Activated naive CD8-positive, alpha-beta T cell treated with anti-CD3 and anti-CD28 coated beads, Interleukin-2, amount 50 U/mL, for 24 hours (primary cell): ENCODE measurements at places on chromosomes 2 and 18.

GRCh38 chr2:28666496-28667184 lies 85.0 kb upstream of the PPP1CB start:
- DNase-seq = no peak
- peaks cover 4% of the 10 kb centered on the region for H3K4me1 ChIP-seq
- H3K36me3 ChIP-seq = peaks cover 1% of the 10 kb centered on the region
- H3K27ac ChIP-seq = no peak overlapping the region
- no peak overlapping the region for H3K4me3 ChIP-seq

GRCh38 chr2:174344716-174345461 lies 10.1 kb downstream of the SP9 start:
- H3K27me3 ChIP-seq = peaks cover 44% of the 10 kb centered on the region
- H3K27ac ChIP-seq = no peak overlapping the region
- no peak for DNase-seq
- H3K36me3 ChIP-seq = peaks cover 14% of the 10 kb centered on the region
- H3K4me1 ChIP-seq = peaks cover 29% of the 10 kb centered on the region

GRCh38 chr2:80364524-80365212 lies 60.1 kb upstream of the LRRTM1 start:
- H3K27ac ChIP-seq = no peak overlapping the region
- no peaks in the 10 kb centered on the region for H3K4me1 ChIP-seq
- H3K27me3 ChIP-seq = no peaks in the 10 kb centered on the region
- H3K36me3 ChIP-seq = no peaks in the 10 kb centered on the region
- no peak for DNase-seq

GRCh38 chr18:45253973-45254708 lies 361.1 kb upstream of the SLC14A2 start:
- H3K27ac ChIP-seq = no peak overlapping the region
- H3K4me1 ChIP-seq = no peaks in the 10 kb centered on the region
- no peaks in the 10 kb centered on the region for H3K36me3 ChIP-seq

GRCh38 chr2:138030459-138030858 lies 66.2 kb downstream of the HNMT start:
- H3K36me3 ChIP-seq = no peaks in the 10 kb centered on the region
- no peak overlapping the region for H3K27ac ChIP-seq
- H3K27me3 ChIP-seq = peaks cover 1% of the 10 kb centered on the region
- no peak for DNase-seq
- H3K4me3 ChIP-seq = no peak overlapping the region
- no peaks in the 10 kb centered on the region for H3K4me1 ChIP-seq

DNA sequence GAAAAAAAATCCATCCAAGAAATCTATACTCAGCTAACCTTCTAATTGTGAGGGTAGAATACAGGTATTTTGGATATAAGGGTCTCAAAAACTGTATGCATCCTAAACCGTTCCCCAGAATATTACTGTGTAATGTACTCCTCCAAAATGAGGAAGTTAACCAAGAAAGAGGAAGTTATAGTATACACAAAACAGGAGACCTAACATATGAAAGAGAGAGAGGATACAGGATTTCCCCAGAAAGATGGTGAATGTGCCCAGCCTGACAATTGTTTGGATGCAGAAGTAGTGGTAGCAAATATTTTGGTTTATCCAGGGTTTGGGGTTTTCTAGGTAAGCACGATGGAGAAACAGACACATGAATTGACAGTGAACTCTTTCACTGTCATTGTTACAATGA lies 50.6 kb downstream of the GALNT3 start:
- H3K27me3 ChIP-seq = no peaks in the 10 kb centered on the region
- H3K27ac ChIP-seq = no peak overlapping the region
- no peaks in the 10 kb centered on the region for H3K36me3 ChIP-seq
- H3K4me3 ChIP-seq = no peak overlapping the region
- H3K4me1 ChIP-seq = peaks cover 2% of the 10 kb centered on the region

DNA sequence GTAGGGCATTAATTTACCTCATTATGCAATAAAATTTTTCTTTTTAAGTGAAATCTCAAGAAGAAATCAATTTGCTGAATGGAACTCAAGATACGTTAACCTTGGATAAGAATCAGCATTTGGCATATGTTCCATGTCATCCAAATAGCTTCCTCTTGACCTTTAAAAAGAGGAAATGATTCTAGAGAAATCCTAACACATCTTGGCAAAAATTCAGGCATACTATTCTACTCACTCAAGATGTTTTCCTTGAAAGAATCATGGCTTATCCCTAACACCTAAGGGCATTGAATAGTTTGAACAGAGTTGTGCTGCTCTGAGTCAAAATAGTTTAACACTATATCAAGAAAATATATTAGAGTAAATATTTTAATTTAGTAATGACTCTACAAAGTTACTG lies 678.0 kb downstream of the EPHA4 start:
- no peak overlapping the region for H3K4me3 ChIP-seq
- no peaks in the 10 kb centered on the region for H3K4me1 ChIP-seq
- no peak for DNase-seq
- no peaks in the 10 kb centered on the region for H3K36me3 ChIP-seq
- no peak overlapping the region for H3K27ac ChIP-seq
- H3K27me3 ChIP-seq = peaks cover 2% of the 10 kb centered on the region

GRCh38 chr2:174623690-174624089 lies 26.1 kb upstream of the WIPF1 start:
- H3K4me3 ChIP-seq = no peak overlapping the region
- peaks cover 60% of the 10 kb centered on the region for H3K36me3 ChIP-seq
- H3K27me3 ChIP-seq = no peaks in the 10 kb centered on the region
- no peak overlapping the region for H3K27ac ChIP-seq
- peaks cover 80% of the 10 kb centered on the region for H3K4me1 ChIP-seq
- no peak for DNase-seq

DNA sequence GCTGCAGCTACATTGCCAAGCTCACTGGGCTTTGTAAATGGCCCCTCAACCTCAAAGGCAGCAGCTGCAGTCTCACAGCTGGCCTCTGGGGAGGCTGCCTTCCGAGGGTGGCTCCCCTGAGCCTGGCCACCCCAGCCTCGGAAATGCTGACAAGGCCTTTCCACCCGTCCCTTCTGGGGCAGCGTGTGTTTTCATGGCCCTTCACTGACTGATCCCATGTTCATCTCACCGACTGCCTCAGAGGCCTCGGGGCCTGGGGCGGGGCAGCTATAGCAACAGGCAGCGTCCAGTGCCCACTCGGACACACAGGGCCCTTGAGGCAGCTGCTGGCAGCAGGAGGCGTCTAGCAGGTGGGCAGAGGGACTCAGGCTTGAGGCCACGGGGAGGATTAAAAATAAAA lies 149.7 kb downstream of the GLI2 start:
- H3K27ac ChIP-seq = no peak overlapping the region
- no peaks in the 10 kb centered on the region for H3K4me1 ChIP-seq
- peaks cover 3% of the 10 kb centered on the region for H3K27me3 ChIP-seq

DNA sequence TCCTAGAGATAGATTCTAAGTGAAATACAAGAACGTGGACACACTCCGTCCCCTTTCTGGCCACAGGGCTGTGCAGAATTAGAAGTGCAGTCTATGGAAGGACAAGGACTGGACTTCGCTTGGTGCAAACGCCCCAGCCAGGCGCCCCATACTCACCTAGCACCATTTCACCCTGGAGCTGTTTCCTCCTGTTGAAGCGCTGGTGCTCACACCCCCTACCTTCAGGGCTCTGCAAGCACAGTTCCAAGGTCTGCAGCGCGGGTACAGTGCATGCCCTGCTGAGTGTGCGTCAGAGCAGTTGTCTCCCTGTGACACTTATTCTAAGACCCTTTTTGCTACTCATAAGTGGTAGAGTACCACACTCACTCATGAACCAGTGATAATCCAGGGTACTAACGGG lies 3.0 kb downstream of the HPCAL1 start:
- peaks cover 4% of the 10 kb centered on the region for H3K36me3 ChIP-seq
- H3K27ac ChIP-seq = peak overlapping the region; percentile 68
- no peaks in the 10 kb centered on the region for H3K27me3 ChIP-seq

DNA sequence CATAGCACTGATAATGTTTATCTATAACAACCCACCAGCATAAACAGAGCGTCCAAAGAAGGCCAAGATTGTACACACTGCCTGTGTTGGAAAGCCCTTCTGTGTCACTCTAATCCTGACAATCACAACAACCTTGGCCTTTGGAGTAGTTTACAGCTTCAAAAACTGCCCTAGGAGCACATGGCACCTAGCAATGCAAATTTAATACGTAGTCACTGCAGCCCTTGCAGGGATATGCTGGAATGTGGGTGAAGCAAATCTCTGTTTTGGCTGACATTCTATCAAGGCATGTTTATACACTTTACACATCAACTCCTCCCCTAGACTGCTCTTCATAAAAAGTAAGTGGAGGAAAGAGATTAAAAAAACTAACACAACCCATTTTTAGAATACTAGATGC lies 66.8 kb downstream of the GRB14 start:
- no peak overlapping the region for H3K27ac ChIP-seq
- no peaks in the 10 kb centered on the region for H3K36me3 ChIP-seq
- no peaks in the 10 kb centered on the region for H3K27me3 ChIP-seq
- no peaks in the 10 kb centered on the region for H3K4me1 ChIP-seq

GRCh38 chr2:202432776-202433175 lies 56.6 kb downstream of the BMPR2 start:
- no peak overlapping the region for H3K27ac ChIP-seq
- H3K4me3 ChIP-seq = no peak overlapping the region
- H3K36me3 ChIP-seq = peaks cover 7% of the 10 kb centered on the region

- no peak overlapping the region for H3K4me3 ChIP-seq
- no peaks in the 10 kb centered on the region for H3K27me3 ChIP-seq
- no peaks in the 10 kb centered on the region for H3K36me3 ChIP-seq
- no peak overlapping the region for H3K27ac ChIP-seq
- H3K4me1 ChIP-seq = peaks cover 2% of the 10 kb centered on the region
- DNase-seq = no peak
These were observed 56.3 kb downstream of the MARCHF4 start for GRCh38 chr2:216315802-216316603.

- no peak for DNase-seq
- H3K27ac ChIP-seq = no peak overlapping the region
- peaks cover 5% of the 10 kb centered on the region for H3K27me3 ChIP-seq
- no peak overlapping the region for H3K4me3 ChIP-seq
These were observed 19.9 kb upstream of the SIGLEC15 start for GRCh38 chr18:45805551-45805950.

GRCh38 chr2:150167711-150168110 lies 319.8 kb downstream of the RND3 start:
- no peaks in the 10 kb centered on the region for H3K27me3 ChIP-seq
- H3K4me3 ChIP-seq = no peak overlapping the region
- no peak for DNase-seq
- H3K36me3 ChIP-seq = no peaks in the 10 kb centered on the region

DNA sequence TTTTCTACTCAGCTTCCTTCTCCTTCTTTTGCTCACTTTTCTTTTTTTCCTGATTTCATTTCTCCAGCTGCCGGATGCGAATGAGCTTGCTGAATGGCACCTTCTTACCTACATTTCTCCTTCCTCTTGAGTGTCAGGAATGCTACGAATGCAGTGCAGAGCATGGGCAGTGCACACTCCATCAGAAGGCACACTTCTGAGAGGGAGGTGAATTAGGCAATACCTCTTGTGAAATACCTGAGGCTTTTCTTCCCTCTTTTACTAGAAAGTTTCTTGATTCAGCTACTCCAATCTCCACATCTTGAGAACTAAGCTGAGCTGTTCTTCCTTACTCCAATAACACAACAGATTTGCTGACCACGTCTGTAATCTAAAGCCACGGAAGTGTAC lies 51.1 kb downstream of the PLEKHM3 start:
- H3K4me3 ChIP-seq = no peak overlapping the region
- no peaks in the 10 kb centered on the region for H3K27me3 ChIP-seq
- no peak for DNase-seq
- H3K36me3 ChIP-seq = peaks cover 4% of the 10 kb centered on the region

- H3K4me3 ChIP-seq = no peak overlapping the region
- no peaks in the 10 kb centered on the region for H3K4me1 ChIP-seq
- H3K27me3 ChIP-seq = no peaks in the 10 kb centered on the region
- H3K27ac ChIP-seq = no peak overlapping the region
- DNase-seq = no peak
- H3K36me3 ChIP-seq = no peaks in the 10 kb centered on the region
These were observed 56.0 kb upstream of the GRB14 start for GRCh38 chr2:164677271-164677670.

- H3K36me3 ChIP-seq = no peaks in the 10 kb centered on the region
- no peaks in the 10 kb centered on the region for H3K27me3 ChIP-seq
- peaks cover 63% of the 10 kb centered on the region for H3K4me1 ChIP-seq
- no peak overlapping the region for H3K4me3 ChIP-seq
These were observed 144.1 kb downstream of the SMAD7 start for GRCh38 chr18:48806551-48807261.

DNA sequence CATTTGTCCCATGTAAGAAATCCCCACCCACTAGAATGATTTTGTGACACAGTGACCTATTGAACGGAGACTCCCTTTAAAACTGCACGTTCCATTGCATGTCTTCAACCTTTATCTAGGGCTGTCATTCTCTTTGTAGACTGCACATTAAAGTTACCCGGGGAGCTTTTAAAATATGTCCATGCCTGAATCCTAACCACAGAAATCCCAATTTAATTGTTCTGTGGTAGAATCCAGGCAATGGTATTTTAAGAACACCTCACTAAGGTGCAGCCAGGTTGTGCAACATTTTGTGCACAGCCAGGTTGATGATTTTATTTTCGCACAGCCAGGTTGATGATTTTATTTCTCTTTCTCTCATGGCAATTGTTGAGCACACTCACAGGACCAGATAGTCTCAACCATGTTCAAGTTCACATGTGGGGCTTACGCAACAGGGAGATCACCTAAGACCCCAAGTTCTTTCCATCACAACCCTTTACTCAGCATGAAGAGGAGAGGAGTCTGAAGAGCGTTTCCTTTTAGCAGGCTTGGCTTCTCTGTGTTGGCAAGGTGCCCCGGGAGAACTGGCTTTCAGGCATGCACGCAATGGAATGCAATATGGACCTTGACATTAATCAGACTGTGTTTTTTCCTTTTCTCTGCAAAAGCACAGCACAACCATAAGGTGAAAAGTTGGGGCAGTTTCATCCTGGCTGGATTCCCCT lies 467.3 kb upstream of the ETAA1 start:
- H3K27me3 ChIP-seq = no peaks in the 10 kb centered on the region
- no peak for DNase-seq
- no peaks in the 10 kb centered on the region for H3K36me3 ChIP-seq
- H3K27ac ChIP-seq = no peak overlapping the region
- H3K4me1 ChIP-seq = no peaks in the 10 kb centered on the region
- H3K4me3 ChIP-seq = no peak overlapping the region

GRCh38 chr2:10120877-10121574 lies 1.5 kb upstream of the RRM2 start:
- peaks cover 50% of the 10 kb centered on the region for H3K4me1 ChIP-seq
- H3K4me3 ChIP-seq = peak overlapping the region; percentile 99
- peak overlapping the region; percentile 98 for H3K27ac ChIP-seq
- DNase-seq = no peak
- H3K27me3 ChIP-seq = no peaks in the 10 kb centered on the region

DNA sequence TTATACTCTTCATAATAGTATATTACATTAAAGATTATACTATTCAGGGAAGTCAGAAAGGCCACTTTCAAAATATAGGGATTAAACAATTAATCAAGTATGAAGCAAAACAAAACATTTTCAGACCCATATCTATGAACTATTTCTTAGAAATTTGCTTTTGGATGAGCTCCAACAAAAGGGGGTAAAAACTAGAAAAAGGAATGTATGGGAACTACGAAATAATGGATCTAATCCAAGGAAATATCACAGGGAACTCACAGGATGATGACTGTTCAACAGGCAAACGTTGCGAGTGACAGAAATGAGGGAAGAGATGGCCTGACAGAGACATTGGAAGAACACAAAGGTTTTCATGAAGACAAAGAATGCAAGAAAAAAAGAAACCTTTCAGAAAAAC lies 27.9 kb downstream of the G6PC2 start:
- no peak overlapping the region for H3K4me3 ChIP-seq
- no peaks in the 10 kb centered on the region for H3K36me3 ChIP-seq
- H3K27me3 ChIP-seq = peaks cover 8% of the 10 kb centered on the region
- no peak overlapping the region for H3K27ac ChIP-seq

- no peak overlapping the region for H3K4me3 ChIP-seq
- no peak overlapping the region for H3K27ac ChIP-seq
- H3K36me3 ChIP-seq = no peaks in the 10 kb centered on the region
- no peaks in the 10 kb centered on the region for H3K4me1 ChIP-seq
- no peak for DNase-seq
- no peaks in the 10 kb centered on the region for H3K27me3 ChIP-seq
These were observed 33.3 kb upstream of the NRXN1 start for GRCh38 chr2:51065276-51065675.
